ENCODE measurements at places on chromosomes 13 and 19. TPM values are rescaled to one million over a fixed set of nuclear protein-coding genes. Genes with fewer than 3 reads are reported as not detected.

DNA sequence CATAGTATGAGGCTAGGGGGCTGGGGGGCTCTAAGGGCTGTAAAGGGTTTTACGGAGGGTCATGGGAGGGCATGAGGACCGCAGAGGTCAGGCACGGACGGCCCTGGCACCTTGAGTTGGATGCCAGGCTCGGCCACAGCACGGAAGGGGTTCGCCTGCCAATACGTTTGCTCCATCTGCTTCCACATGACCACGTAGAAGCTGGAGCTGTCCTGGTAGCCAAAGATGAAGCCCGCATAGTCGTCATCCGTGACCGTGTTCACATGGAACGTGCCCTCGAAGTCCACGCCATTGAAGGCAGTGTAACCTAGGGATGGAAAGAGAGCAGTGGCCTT is 6.4 kb downstream of the COMP start:
- no peak for DNase-seq

- no peak for DNase-seq
Observed at GRCh38 chr13:95679722-95680121, 2.8 kb downstream of the DNAJC3 start.

GRCh38 chr13:112777637-112778406 is 88.0 kb downstream of the ATP11A start:
- no peak for DNase-seq

- DNase-seq: no peak
Observed at GRCh38 chr13:27269114-27269665, 1.4 kb upstream of the RASL11A start.

Gene RAB20
- 1.5 TPM for total RNA-seq

Measured in activated T-helper 1 cell treated with anti-CD3 and anti-CD28 coated beads, Interleukin-12 subunit alpha, Interleukin-12 subunit beta, Interleukin-2, Interleukin-4 antibody, amounts not matched to agents 30 ng/mL and 10 ng/mL and 1 ng/mL, durations not matched to agents 14 hours and 24 hours and 36 hours (primary cell).